ENCODE measurements at places on chromosomes 7 and 10.

DNA sequence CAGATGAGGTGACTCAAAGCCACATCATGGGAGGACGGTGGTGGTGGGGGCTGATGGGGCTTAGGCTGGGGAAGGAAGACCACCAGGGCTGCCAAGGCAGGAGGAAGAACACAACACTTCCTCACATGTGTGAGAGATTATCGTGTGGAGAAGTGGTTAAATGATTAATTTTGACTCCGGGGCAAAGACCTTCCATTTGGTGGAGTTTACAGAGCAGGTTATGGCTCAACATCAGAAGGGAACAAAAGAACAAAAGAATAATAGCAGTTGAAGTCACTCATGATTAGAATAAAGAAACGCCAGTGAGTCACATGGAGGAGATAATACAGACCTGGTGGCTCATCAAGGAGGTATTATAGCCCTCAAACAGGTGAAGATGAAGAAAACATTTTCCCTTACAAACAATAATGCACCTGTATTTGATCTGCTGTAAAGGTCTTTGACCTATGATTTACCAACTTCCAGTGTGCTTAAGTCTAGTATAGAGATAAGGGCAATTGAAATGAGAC is 170.1 kb downstream of the PKD1L1 start:
- DNase-seq = no peak

DNA sequence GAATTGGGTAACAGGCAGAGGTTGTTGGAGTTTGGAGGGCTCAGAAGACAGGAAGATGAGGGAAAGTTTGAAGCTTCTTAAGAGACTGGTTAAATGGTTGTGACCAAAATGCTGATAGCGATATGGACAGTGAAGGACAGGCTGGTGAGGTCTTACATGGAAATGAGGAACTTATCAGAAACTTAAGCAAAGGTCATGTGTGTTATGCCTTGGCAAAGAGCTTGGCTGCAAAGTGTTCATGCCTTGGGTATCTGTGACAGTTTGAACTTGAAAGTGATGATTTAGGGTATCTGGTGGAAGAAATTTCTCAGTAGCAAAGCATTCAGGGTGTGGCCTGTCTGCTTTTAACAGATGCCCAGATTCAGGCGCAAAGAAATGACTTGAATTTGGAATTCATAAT is 64.5 kb upstream of the EEPD1 start:
- no peak for DNase-seq

DNA sequence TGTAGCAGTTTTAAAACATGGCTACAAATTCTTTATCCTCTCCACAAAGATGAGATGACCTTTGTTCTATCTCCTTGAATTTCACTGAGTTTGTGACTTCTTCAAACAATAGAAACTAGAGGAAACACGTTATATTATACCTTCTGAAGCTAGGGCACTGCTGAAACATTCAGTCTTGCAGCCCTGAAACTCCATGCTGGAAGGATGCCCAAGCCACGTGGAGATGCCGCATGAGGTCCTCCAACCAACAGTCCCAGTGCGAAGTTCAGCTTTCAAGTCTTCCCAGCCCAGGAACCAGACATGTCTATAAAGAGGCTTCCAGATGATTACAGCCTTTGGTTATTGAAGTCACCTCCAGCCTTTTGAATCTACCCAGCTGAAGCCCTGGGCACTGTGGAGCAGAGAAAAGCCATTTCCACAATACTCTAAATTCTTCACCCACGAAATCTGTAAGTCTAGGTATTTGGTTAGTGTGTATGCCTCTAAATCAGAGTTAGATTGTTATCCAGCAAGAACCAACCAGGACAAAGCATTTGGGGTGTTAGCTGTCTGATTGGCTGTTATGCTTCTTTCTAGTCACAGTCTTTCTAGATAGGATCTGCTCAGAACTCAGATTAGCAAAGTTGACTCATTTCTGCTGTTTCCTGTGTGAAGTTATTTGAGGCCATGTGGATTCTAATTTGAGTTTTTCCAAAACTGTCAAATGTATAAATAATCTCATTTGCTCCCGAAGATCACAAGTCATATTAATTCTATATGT is 186.5 kb upstream of the TMEM72 start:
- DNase-seq = no peak

- DNase-seq = no peak
These were observed 125.8 kb downstream of the RAB11FIP2 start for GRCh38 chr10:117920956-117921355.

DNA sequence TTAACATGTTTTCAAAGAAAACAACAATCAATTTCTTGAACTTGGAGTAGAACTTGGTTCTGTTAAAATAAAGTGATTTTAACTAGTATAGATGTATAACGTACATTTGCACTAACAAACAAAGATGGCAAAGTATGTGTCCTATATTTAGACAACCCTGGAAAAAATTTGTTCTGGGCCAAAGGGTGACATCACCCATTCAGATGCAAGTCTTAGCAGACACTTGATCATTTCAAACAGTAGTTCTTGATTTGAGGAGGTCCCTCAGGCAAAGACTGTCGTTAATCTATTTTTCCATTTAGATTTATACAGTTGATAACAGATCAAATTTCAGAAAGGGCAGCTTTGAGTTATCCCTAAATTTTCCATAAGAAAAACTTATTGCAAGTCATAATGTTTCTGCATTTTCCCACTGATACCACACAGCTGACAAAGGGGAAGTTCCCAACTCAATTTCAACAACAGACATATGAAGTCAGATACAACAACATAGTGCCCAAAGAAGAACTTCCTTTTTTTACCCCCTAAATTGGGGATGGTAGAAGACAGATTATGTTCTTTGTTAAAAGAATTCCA is 5.2 kb downstream of the NMT2 start:
- no peak for DNase-seq

DNA sequence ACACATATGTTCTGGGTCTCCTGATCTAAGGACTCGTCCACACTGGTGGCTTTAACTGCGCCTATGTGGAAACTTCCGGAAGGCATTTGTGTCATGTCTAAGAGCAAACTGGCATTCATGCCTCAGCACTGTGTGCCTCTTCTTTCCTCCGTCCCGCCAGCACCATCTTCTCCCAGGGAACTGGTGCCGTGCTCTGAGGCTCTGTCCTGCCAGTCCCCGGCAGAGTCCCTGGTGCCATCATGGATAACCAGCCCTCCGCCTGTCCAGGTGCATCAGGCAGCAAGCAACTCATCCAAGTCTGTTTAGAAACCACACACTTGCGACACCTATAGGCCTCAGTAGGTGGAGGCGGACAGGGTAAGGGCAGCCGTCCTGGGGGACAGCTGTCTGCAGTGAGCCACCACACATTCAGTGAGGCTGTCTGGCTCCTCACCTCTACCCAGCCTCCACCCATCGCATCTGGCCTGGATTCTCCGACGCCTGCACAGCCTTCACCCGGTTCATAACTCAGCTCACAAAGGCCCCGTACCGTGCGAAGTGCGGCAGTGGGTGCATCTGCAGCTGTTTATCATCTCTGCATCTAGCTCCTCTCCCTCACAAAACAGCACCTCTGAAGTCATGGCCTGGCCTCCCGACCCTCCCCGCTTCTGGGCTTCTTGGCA is 162.7 kb downstream of the DIP2C start:
- no peak for DNase-seq

GRCh38 chr10:93462881-93463280 is 19.3 kb downstream of the MYOF start:
- no peak for DNase-seq

DNA sequence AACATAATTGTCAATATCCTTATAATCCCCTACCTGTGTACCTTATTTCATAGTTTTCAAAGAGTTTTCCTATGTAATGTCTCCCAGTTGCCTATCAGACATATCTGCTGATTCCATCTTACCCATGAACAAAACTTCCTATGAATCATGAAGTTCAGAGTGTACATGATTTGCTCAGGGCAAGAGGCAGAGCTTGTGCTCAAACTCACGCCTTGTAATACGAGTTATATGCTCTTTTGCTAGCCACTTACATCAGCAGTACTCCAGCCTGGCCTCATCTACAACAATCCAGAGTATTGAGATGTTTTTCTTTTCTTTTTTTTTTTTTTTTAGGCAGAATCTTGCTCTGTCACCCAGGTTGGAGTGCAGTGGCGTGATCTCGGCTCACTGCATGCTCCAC is 11.8 kb downstream of the PKD2L1 start:
- DNase-seq = no peak
